ENCODE measurements at places on chromosomes 2 and 18.

- DNase-seq, result no peak
Measured at GRCh38 chr18:58671632-58672564, 633 bp downstream of the MALT1 start.

GRCh38 chr2:70852824-70853223 is 17.2 kb upstream of the CD207 start:
- no peak for DNase-seq

GRCh38 chr2:170088776-170089175 is 89.2 kb upstream of the MYO3B start:
- DNase-seq, result no peak

GRCh38 chr2:66431274-66431642 is 3.7 kb upstream of the MEIS1 start:
- no peak for DNase-seq

DNA sequence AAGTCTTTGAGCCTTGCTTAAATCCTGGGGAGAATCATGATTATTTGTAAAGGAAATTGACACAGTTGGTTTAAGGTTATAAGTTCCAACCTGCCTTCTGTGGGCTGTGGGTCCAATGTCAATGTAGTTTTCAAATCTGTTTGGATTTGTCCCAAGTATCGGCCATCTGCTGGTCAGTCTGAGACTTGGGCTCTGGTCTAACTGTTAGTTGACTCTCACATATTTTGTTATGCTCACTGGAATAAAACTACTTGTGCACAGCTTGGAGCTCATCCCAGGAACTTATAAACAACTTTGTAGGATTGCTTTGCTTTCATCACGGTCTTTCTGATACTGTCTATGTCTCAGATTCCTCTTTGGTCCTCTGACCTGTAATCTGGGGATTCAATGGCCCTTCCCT is 1026.2 kb upstream of the ZEB2 start:
- no peak for DNase-seq

- DNase-seq, result no peak
Measured at GRCh38 chr2:89842180-89842908, 1150.9 kb downstream of the RPIA start.

- DNase-seq, result no peak
Measured at GRCh38 chr2:240528406-240529040, 29.3 kb downstream of the ANKMY1 start.

- no peak for DNase-seq
Measured at GRCh38 chr2:49827366-49827765, 673.1 kb upstream of the FSHR start.
